Gastroesophageal sphincter (tissue), 4 donors: ENCODE measurements at places on chromosomes 5 and 9. TPM values are rescaled to one million over a fixed set of nuclear protein-coding genes. Genes with fewer than 3 reads are reported as not detected.
A peak's percentile ranks its signal among the peaks of the same experiment; 100 is the strongest.

CDX1 gene
- total RNA-seq = not detected

DNA sequence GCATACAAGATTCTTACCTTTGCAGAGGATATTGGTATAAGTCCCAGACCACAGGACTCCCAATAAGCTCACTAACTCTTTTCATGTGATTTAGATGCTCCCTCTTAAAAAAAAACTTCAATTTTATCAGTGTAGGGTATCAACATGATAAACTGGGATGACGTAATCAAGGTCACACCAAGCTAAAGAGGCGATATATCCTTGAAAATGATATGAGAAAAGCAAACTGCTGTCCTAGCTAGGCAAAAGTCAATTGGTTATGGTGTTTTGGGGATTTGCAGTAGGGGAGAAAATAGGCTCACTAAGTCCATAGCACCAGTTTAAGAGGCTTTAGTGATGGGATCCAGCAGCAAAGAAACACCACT, 354.4 kb downstream of the DIRAS2 start:
- ATAC-seq = no peak

IFNB1 gene
- total RNA-seq = not detected

DNA sequence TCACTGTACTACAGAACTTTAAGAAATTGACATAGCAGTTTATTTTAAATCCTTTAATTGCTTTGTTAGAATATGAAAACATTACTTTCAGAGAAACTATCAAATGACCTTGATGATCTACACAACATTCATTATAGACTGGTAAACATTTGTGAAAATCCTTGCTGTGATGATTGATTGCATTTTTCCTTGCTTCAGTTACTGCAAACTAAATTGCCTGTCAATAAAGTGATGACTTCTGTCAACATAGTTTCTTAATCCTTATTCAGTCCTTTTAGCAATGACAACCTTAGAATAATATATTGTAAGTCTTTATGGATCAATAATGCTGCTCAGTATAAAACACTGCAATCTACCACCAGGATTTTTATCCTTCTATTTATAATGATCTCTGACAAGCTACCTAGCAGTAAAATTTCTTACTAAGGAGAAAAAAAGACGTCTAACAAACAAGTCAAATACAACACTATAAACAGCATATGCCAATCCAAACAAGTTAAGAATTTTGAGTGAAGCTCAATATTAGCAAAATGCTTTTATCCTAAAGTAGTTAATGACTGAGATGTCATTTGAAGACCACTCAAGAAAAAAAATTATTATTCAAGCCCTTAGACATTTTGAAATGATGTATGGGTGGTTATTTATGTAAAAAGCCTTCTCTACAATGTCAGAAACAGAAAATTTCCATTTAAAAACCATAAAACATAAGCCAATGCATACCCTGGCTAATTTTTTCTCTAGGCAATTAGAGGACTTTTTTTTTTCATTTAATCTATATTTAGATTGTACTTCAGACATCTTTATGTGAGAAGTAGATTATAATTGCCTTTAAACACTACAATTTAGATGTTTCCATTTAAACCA, 105.5 kb downstream of the FBXL17 start:
- ATAC-seq = no peak

DNA sequence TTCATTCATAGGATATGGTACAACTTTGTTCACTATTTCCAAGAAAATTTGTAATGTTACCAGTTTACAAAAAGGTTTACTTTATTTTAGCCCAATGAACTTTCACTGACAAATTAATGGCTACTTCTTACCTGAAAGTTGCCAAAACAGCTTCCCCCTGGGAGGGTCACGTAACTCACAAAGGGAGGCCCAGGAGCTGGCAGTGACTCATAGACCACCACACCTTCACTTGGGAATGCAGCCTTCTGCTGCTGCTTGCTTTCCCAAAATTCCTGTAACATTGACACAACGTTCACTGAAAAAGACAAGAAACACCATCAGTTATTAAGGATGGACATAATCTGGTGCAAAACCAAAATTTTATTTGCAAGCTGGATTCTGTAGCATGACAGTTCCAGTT, 18.1 kb downstream of the LIX1 start:
- no peak for ATAC-seq

DNA sequence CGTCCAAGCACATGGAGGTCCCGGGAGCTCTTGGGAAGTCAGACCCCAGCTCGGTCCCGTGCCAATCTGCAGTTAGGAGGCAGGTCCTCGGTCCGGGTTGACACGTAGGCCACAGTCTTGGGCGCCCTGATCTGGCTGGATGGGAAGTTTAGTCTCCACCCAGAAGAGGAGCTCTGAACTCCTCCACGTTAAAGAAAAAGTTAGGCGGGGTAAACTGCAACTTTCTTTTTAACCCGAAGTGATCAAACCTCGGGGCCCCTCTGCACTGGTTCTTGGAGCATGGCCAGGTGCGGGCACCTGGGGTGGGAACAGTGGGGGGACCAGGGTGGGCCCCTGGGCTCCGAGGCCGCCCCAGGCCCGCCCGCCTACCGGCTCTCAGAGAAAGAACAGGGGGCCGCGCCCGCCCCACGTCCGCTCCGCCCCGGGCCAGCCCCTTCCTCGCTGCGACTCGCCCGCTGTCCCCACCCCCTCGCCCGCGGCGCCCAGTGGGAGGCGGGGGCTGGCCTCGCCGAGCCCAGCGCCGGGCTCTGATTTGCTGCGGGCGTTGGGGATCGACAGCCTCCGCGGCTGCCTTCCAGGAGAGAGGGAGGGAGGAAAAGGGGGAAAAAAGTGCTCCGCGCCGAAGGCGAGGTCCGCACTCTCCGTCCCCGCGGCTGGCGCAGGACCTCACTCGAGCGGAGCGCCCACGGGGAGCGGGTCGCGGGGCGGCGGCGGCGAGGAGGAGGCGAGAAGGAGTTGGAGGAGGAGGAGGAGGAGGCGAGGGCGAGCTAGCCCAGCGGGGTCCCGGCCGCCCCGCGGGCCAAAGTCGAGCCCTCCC, at the start of gene COL5A1:
COL5A1 (plus strand) TSS at position 631 of the 817 bp plus-strand sequence. CDS start 385 bp downstream, outside the sequence.
- peak; percentile 87 for ATAC-seq

DNA sequence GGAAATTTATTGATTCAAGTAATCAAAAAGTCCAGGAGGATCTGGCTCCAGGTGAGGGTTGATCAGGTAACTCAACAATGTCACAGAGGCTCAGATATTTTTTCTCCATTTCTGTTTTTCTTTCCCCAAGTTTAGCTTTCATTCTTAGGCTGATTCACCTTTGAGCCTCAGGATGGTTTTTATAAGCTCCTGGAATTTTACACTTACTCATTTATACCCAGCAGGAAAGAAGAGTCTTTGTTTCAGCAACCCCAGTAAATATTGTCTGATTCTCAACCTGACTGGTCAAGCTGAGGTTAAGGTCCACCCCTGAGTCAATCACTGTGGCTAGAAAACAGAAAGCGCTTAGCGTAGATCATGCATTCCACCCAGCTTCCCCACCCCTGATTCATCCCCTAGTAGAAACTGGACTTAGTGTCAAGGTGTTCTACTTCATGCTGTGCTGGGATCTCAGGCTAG, 500.6 kb downstream of the KIF4B start:
- ATAC-seq = no peak

RELL2 gene
- total RNA-seq = 2.5 TPM

DNA sequence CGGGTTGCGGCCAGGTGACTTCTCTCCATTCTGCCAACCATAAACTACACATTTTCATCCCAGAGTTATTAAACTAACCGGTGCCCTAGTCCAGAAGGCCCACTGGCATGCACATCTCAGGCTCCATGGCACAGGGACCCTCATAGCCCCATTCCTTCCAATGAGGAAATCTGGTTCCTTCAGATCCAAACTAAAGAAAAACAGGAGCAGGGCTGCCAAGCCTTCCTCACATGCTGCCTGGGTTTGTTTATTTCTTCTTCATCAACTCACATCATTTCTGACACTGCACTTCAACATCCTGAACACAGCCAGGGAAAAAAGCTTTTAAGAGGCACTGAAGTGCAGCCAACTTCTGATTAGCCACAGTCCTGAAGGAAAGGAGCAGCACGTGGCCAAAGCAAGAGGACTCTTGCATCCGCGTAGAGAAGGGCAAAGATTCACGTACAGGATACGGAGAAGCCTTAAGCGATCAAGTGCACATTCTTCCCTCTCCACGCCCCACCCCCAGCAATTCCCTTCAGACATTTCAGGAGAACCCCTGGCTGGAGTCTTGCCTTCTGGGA, 22.5 kb downstream of the LHFPL2 start:
- ATAC-seq = peak; percentile 40

- no peak for ATAC-seq
Observed at GRCh38 chr5:88113429-88113828, 155.2 kb downstream of the TMEM161B start.

PDLIM4 gene
- 99.9 TPM for total RNA-seq

MCTP1 gene
- 14.7 TPM for total RNA-seq

GALNT12 gene
- 34.6 TPM for total RNA-seq

GRCh38 chr5:176524138-176524537, 13.1 kb downstream of the RNF44 start:
- ATAC-seq = no peak

PLEKHG4B gene
- total RNA-seq = 0.15 TPM

DNA sequence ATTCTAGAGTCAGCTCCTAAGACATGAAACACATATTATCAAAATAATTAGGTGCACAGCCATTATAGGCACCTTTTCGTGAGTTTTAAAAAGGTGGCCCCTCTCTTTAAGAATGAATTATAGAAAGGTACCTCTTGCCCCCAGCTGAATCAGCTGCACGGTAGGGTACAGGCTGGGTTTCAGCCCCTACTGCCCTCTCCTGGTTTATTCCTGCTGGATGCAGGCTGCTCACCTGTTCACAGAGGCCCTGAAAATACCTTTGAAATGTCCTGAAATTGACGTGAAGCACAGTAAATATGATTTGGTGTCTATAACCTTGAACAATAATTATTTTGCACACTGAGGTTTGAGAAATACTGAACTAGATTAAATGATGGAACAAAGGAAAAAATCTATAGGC, 504.8 kb upstream of the SGCD start:
- no peak for ATAC-seq

DNA sequence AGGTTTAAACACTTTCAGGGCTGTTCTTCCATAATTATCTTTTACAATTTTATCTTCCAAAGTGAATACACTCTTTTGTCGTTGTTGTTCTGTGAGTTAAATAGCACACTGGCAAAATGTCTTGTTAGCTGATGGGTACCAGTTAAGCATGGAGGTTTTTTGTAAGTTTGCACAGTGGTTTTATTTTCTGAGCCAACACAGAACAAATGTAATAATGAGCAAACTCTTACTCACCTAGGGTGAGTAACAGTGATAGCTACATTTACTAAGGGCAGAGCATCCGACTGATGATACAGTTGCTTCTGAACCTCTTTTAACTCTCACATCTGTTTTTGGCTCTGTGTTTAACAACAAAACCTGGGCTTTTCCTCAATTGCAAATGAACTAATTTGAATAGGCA, 103.2 kb downstream of the CTNND2 start:
- ATAC-seq = no peak

- peak; percentile 50 for ATAC-seq
Observed at GRCh38 chr5:98309785-98310598, 463.5 kb upstream of the RGMB start.

DNA sequence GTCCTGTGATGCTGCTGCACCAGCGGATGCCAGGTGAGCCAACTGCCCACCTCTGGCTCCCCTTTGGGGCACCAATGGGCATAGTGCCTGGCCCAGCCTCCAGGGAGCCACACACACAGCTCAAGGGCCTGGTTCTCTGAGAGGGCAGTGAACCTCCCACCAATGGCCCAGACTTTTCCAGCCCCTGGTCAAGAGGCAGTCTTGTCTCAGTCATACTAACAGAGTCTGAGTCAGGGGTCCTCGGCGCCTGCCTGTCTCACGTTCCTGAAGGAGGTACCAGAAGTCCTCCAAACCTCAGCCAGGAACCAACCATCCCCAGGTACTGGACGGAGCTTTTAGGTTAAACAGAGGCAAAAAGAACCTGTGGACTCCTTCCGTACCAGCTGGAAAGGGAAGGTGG, 121.1 kb downstream of the C5orf15 start:
- ATAC-seq = no peak

GRCh38 chr9:107149756-107150155, 133.3 kb upstream of the RAD23B start:
- no peak for ATAC-seq

- ATAC-seq = peak; percentile 16
Observed at GRCh38 chr9:85536076-85536475, 205.7 kb downstream of the AGTPBP1 start.

DNA sequence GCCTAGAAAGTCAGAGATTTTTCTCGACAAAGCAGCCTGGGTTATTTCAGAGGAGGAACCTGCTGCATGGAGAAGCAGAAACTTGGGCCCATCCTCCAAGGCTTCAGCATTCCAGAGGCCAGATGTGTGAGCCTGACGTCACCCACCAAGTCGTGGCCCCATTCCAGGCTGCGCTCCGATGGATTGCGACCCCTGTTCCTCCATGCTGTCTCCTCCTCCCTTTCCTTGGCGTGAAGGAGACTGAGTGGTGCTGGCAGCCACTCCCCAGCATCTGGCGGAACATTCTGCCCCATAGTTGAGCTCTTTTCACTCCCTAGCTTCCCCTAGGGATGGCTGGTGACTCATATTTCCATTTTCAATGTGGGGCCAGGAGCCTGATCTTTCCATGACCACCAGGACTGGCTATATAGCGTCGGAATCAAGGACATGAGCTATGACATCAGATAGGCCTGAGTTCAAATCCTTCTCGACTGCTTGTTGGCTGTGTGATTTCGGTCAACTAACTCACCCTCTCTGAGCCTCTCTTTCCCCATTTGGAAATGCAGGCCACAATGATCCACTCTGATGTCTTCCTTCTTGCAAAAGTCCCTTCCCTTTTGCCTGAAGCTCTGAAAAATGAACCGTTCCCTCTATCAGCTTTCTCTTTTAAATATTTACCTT, 24.5 kb upstream of the DUSP1 start:
- peak; percentile 94 for ATAC-seq

GRCh38 chr5:69083412-69083811, 10.4 kb upstream of the SLC30A5 start:
- ATAC-seq = no peak

- ATAC-seq = no peak
Observed at GRCh38 chr5:35248843-35249780, 18.8 kb upstream of the PRLR start.

OLFML2A gene
- 85.7 TPM for total RNA-seq

GRCh38 chr9:77588271-77588937, 59.7 kb downstream of the GNA14 start:
- peak; percentile 61 for ATAC-seq

SUSD1 gene
- total RNA-seq = 10.0 TPM

CCDC152 gene
- 1.2 TPM for total RNA-seq

GRCh38 chr5:92822183-92822582, 758.8 kb downstream of the NR2F1-AS1 start:
- ATAC-seq = no peak

- ATAC-seq = no peak
Observed at GRCh38 chr9:21392270-21392669, 7.1 kb upstream of the IFNA2 start.
